ENCODE measurements at places on chromosomes 4 and X. TPM values are rescaled to one million over a fixed set of nuclear protein-coding genes. Genes with fewer than 3 reads are reported as not detected.

FABP2 gene
- total RNA-seq = not detected

SSX3 gene
- total RNA-seq = not detected

ZRSR2 gene
- 9.1 TPM for total RNA-seq

ITGB1BP2 gene
- total RNA-seq = 0.87 TPM

AFF2 gene
- total RNA-seq = not detected

CLDN22 gene
- not detected for total RNA-seq
